Spinal cord (tissue), 10 donors: ENCODE measurements at places on chromosomes 5 and 9. TPM values are rescaled to one million over a fixed set of nuclear protein-coding genes. Genes with fewer than 3 reads are reported as not detected.

The NR2F1-AS1 gene
- total RNA-seq = 71.5 TPM

The FAM221B gene
- 0.06 TPM for total RNA-seq

The KCNMB1 gene
- 0.83 TPM for total RNA-seq

The LTC4S gene
- 1.9 TPM for total RNA-seq

The LCN1 gene
- total RNA-seq = not detected

The SIT1 gene
- not detected for total RNA-seq

The PCDHA6 gene
- 3.0 TPM for total RNA-seq

The PCDHA9 gene
- 1.2 TPM for total RNA-seq

The PLPP7 gene
- total RNA-seq = 9.8 TPM

The KCNIP1 gene
- 82.4 TPM for total RNA-seq

The HTR4 gene
- 0.94 TPM for total RNA-seq

The OMD gene
- total RNA-seq = 76.5 TPM

- DNase-seq = no peak
Observed at GRCh38 chr5:111776913-111777781, 20.2 kb upstream of the NREP start.

- DNase-seq = no peak
Observed at GRCh38 chr9:82116556-82116955, 128.0 kb downstream of the SPATA31D1 start.

GRCh38 chr5:79484731-79485130, 29.2 kb downstream of the HOMER1 start:
- DNase-seq = no peak

GRCh38 chr9:125633116-125633745, 73.8 kb downstream of the MAPKAP1 start:
- DNase-seq = no peak

- no peak for DNase-seq
Observed at GRCh38 chr5:91024206-91024605, 358.9 kb downstream of the ARRDC3 start.

GRCh38 chr5:98110791-98111190, 662.7 kb upstream of the RGMB start:
- no peak for DNase-seq

- no peak for DNase-seq
Observed at GRCh38 chr5:128644863-128645262, 106.8 kb upstream of the FBN2 start.

GRCh38 chr9:116096046-116096445, 57.5 kb upstream of the PAPPA start:
- DNase-seq = no peak

DNA sequence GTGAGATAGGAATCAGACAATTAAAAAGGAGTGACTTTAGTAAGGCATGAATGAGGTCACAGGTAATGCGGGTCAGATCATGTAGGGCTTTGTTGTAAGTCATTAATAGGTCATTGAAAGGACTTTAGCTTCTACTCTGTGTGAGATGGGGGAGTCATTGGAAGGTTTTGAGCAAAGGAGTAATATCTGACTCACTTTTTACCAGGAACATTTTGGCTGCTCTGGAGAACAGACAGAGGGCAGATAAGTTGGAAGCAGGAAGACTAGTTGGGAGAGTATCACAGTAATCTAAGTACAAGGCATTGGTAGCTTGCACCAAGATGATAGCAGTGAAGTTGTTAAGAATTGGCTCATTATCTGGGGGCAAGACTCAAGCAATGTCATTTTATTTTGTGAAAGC, 37.4 kb downstream of the KIF2A start:
- no peak for DNase-seq

- DNase-seq = peak; percentile 8
Observed at GRCh38 chr9:70229026-70229425, 29.8 kb upstream of the SMC5 start.

- no peak for DNase-seq
Observed at GRCh38 chr5:135348918-135349317, 50.1 kb downstream of the MACROH2A1 start.

DNA sequence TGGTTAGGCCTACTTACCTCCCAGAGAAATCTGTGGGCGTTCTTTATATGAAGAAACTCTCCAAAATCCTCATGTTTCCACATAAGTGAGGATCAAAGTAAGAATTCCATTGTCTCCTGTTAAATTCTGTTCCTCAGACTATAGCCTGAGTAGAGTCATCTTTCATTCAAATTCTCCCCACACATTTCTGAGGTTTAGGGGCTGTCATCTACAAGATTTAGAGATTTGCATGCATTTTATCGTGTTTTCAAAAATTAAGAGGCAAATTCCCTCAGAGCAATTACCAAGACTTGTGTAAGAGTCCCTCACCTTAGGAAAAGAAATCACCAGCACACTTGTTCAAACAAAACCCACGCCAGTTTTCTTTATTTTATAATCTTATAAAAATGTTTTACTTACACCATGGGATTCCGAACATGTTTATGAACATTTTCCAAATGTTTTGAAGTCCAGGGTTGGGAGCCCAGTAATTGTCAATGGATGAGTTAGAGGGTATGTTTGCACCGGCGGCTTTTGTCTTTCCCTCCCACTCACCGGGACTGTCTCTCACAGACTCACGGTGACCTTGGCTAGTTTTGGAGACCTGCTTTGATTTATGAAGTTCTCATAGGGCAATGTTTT, 367.6 kb downstream of the ENC1 start:
- DNase-seq = no peak

- DNase-seq = peak; percentile 56
Observed at GRCh38 chr5:67204821-67205220, 8.2 kb upstream of the CD180 start.

GRCh38 chr5:120405923-120406322, 58.2 kb upstream of the PRR16 start:
- no peak for DNase-seq
